ENCODE measurements at places on chromosomes 11 and 22.

DNA sequence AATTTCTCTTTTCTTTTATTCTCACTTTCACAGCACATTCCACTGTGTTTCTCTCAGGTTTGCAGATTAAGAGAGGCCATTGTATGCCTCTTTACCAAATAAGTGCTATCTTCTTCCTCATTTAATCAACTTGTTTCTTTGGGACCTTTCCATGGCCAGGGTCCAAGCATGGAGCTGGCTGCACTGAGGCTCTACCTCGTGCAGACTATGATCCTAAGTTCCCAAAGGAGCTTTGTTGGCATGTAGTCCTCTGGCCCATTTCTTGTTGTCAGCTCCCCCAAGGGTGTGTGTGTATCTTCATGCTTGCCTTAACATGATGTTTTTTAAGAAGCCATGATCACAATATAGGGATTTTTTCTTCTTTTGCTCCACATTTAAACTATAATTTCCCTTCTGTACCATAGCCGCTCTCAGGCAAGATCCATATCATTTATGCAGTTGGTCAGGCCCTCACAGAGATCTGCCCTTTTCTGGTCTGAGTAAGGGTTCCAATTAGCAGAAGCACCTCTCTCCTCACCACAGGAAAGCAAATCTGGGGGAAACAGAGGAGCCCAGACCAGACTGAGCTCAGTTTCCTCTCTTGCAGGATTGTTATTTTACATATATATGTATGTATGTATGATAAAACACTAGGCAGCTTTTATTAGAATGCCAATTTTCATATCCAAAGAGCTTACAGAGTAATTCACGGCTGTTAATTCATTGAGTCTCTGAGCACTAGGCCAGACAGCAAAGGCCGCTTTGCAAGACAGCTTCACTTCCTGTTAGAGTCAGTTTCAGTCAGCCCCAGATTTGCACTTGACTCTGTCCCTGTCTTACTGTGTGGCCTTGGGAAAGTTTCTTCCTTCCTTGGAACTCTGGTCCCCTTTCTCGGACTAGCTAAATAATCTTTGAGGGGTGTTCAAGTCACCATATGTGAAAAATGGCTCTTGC is 34.3 kb downstream of the CYB5R2 start:
- DNase-seq: no peak

DNA sequence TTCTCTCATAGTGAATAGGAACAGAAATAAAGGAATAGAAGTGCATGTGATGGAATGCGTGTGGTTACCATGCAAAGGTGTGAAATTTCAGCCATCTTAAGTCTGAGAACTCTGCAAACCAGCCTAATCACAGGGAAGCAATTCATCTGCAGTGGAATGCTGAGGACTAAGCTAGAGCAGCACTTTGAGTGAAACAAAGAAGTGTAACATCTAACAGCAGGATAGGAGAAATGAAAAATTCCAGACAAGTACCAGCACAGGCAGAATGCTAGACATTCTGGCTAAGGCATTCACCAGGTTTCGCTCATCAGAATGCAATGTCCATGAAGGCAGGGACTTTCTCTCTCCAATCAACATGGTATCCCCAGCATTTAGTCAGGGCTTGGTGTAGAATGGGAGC is 41.2 kb upstream of the SLC36A4 start:
- DNase-seq: no peak

DNA sequence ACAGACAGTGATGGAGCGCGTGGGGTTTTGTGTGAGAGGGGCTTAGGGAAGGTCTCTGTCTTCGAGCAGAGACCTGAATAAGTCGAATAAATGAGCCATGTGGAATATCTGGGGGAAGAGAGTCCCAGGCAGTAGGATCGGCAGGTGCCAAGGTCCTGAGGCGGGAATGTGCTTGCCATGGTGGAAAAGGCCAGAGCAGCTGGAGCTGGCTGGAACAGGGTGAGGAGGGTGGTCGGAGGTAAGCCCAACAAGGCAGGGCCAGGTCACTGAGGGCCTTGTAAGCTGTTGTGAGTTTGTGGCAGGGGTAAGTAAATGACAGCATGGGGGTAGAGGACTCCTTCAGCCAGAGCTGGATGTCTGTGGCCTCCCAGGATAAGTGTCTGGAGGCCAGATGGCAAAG is 71.3 kb downstream of the TP53I11 start:
- no peak for DNase-seq

- no peak for DNase-seq
These were observed 30.7 kb upstream of the CLDN5 start for GRCh38 chr22:19554834-19555404.

DNA sequence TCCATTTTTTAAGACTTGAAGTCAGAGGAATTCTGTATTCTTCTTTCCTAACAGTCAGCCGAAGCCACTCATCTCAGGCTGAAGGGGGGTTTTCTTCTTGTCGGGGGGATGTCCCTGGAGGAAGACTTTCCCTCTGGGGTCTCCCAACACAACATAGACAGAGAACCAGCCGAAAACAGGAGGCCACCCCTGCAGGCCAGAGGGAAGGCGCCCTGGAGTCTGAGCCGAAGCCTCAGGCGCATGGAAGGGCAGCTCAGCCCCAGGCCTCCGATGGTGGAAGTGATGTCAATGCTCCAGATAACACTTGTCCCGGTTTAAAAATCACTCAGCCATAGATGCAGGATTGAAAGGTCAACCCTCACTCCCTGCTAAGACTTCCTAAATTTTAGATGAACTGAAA is 1393.0 kb downstream of the TBC1D22A start:
- DNase-seq: no peak

GRCh38 chr11:132655187-132655855 is 877.0 kb downstream of the OPCML start:
- DNase-seq: no peak

- no peak for DNase-seq
These were observed 11.1 kb downstream of the TSSC4 start for GRCh38 chr11:2411446-2412305.

DNA sequence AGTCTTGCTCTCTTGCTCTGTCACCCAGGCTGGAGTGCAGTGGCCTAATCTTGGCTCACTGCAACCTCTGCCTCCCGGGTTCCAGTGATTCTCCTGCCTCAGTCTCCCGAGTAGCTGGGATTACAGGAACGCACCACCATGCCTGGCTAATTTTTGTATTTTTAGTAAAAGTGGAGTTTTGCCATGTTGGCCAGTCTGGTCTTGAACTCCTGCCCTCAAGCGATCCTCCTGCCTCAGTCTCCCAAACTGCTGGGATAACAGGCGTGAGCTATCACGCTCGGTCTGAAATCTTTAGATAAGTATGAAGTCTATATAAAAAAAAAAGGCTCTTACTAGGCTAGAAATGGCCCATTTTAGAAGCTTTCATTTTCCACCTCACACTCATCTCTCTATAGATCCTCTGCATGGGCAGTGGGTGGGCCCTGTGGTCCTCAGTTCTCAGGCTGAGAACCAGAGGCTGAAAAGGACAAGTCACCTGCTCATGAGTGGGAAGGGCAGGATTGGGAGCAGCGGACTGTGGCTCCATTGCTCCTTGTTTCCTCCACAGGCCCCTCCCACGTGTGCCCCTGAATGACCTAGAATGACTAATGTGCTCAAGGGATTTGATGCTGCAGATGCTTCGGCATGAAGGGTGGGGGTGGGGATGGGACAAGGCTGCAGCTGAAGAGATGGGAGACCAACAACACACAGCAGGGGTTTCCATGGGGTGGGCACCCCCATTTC is 19.8 kb upstream of the PRAME start:
- DNase-seq: no peak

- no peak for DNase-seq
These were observed 1.2 kb downstream of the BET1L start for GRCh38 chr11:206002-206384.

- peak; percentile 99 for DNase-seq
These were observed at the start of gene ZDHHC5 for GRCh38 chr11:57667736-57668433. ZDHHC5 (plus strand) TSS chr11:57668114; CDS start chr11:57673091, 4,977 bp downstream.

All from stimulated activated CD4-positive, alpha-beta T cell treated with anti-CD3 and anti-CD28 coated beads, TNF-alpha, amount 100 ng/mL, for 4 hours (primary cell).